Cortex of kidney (tissue), 1 donor: ENCODE measurements at places on chromosomes 3 and 15.

DNA sequence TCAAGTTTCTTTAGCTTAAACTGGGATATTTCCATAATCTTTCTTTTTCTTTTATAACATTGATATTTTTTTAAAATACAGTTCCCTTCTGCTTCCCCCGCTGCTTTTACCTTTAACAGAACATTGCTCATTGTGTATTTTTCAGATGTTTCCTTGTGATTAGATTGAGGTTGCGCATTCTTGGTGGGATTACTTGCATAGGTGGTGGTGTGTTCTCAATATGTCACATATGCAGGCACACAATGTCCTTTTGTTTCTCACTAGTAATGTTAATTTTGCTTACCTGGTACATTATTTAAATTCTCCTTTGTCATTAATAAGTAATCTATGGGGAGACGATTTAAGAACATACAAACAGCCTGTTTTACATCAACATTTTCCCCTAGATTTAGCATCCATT is 48.2 kb downstream of the HMG20A start:
- DNase-seq: no peak

DNA sequence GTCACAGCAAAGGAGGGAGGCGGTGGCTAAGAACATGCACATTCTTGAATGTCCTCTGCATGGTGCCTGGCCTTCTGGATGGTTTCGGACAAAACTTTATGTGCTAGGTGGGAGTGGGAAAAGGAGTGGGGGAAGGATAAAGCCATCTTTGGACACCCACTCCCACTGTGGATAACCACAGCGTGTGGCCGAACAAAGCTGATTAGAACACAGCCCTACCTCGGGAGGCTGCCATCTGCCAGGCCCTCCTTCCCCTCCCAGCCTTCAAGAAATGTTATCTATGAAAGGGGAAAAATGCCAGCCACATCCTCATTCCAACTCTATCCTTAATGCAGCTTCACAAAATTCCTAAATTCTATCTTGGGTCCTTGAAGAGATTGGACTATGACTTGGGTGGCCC is 18.8 kb downstream of the AMOTL2 start:
- no peak for DNase-seq

DNA sequence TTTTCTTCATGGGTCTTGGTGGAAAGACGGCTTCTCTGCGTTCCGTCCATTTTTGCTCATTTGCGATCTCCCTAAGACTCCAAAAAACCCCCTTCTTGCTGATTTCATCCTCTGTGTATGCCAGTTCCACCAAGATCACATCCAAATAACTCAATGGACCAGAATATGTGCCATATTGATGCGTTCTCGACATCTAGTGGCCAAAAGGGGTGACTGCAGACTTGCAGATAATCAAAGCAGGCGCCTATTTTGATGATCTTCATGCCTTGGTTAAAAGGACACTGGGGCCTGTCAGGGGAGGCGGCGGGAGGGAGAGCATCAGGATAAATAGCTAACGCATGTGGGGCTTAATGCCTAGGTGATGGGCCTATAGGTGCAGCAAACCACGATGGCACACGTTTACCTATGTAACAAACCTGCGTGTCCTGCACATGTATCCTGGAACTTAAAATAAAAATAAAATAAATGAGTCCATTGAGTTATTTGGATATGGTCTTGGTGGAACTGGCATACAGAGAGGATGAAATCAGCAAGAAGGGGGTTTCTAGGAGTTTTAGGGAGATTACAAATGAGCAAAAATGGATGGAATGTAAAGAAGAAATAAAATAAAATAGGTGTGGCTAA is 104.2 kb upstream of the RAD18 start:
- DNase-seq: no peak

DNA sequence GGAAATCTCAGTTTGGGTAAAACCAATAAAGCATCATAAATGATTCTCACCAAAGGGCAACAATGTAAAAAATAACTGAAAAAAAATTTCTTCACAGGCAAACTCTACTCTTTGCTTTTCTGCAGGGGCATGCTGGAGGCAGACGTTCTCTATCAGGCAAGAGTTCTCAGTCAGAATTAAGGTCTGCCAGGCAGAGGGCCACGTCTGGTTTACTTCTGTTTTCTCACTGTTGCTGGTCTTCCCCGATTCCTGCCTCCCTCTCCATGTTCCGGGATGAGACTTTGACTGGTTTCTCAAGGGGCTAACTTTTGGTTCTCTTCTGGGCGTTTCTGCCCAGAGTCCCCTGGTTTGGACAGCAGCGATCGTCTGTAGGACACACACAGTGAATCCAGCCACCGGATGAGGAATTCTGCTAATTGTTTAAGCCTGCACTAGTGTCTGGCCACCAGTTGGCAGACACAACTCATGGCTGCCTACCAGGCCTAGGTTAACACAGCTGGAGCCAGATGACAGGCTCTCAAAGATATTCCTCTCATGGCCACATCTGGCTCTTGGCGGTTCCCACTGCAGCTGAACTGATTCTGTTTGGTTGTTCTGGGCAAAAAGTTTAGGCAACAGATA is 273.1 kb downstream of the FOXP1 start:
- no peak for DNase-seq

GRCh38 chr15:32933236-32933635 is 215.4 kb downstream of the GREM1 start:
- no peak for DNase-seq

DNA sequence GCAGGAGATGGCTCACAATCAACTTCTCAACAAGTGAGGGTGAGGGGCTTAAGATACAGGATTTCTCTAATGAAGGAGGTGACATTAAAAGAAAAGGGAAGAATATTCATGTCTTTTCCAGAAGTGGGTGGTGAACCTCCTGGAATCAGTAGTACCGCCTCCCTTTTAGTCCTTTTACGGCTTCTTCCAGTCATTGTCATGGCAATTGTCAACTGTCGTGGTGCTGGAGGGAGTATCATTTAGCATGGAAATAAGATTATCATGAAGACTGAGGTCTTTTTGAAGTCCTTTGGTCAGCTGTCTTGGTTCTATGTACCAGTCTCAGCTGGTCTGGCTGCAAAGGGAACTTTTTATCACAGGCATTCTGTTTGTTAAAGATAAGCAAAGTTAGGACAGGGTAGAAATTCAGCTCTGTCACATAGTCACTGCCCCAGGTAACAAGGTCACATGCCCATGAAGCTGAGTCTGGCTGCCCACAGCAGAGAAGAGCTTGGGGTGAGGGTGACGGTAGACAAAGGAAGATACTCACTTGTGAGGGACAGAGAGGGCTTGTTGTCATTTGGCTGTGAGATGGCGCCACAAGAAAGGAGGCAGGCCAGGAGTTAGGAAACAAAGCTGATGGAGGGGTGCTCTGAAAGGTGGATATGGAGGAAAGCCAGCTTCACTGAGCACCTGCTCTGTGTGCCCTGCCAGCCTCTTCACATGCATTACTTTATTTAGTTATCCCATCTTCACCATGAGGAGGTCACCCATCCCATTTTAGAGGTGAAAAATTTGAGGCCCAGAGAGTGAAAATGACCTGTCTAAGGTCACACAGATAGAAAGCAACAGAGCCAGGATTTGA is 228.2 kb upstream of the TRIM42 start:
- DNase-seq: no peak

DNA sequence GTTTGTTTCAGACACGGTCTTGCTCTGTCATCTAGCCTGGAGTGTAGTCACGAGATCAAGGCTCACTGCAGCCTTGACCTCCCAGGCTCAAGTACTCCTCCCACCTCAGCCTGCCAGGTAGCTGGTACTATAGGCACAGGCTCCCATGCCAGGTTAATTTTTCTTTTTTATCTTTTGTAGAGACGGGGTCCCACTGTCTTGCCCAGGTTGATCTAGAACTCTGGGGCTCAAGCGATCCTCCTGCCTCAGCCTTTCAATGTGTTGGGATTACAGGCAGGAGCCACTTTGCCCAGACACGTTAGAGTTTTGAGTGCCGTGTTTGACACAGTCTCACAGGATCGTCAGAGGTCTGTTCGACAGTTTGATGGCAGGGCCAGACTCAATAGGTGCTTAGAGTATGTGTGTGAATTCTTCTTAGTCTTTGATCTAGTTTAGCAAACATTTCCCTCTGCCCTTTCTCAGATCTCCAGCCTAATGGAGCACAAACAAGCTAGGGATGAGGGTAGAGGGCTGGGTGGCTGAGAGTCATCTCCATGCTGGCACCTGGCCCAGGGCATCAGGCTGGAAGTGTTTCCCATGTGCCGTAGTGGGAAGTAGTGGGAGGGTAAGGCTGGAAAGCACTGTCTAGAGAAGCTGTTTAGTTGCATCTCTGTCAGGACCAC is 66.1 kb upstream of the DLG1 start:
- DNase-seq: no peak

DNA sequence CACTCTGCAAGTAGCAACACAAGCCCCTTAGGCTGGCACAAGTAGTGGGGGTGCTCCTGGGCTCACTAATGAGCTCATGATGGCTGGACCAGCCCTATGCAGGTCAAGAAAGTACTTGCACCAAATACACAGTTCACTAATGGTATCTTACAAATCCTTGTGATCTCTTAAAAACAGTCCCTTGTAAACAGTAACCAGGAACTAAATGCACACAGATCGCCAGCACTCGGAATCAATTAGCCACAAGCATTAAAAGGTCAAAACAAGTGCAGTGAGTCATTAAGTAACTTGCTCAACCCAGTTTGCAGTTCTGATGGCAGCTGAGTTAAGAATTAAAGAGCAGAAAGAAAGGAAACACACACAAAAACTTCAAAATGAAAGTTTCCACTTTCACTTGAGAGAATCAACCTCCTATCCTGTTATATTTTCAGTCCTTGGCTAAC is 43.2 kb downstream of the ARHGEF3 start:
- DNase-seq: no peak

- no peak for DNase-seq
Observed at GRCh38 chr3:125054062-125054448, 1.7 kb downstream of the HEG1 start.

DNA sequence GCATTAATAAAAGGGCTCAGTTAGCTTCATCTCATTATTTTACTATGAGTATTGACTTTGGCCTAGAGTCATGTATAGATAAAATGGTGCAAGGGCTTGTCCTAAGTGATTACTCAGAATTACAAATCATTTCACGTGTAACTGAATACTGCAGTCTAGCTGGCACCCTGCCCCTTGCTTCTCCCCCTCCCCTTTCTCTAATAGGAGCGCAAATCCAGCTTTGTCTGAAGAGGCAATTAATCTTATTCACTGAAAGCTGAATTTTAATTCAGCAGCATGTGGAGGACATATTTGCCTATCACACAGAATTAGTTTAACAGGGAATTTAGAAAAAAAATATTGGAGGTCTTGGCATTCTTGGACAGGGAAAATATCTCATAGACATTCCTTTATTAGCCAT is 412.1 kb upstream of the DPH6 start:
- no peak for DNase-seq

DNA sequence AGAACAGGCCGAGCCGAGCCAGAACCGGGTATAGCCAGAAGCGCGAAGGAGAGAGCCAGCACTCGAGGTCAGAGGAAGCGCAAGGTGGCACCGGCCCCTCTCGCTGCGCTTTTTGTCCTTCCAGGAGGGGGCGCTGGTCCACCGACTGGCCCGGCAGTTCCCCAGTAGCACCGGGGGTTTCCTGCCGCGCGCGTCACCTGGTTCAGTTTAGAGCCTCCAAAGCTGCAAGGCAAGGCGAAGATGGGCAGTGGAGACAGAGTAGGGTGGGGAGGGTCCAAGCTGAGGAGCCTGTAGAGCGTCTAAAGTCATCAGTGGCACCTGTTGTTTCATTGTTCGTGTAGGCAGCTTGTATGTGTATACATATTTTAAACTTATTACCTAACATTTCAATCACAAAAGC is 7.6 kb upstream of the NR2E3 start:
- no peak for DNase-seq

GRCh38 chr3:131431754-131432153 is 50.2 kb downstream of the NUDT16 start:
- no peak for DNase-seq

GRCh38 chr3:22779737-22780136 is 423.4 kb upstream of the UBE2E2 start:
- no peak for DNase-seq

GRCh38 chr3:4943549-4943948 is 35.7 kb upstream of the BHLHE40 start:
- no peak for DNase-seq

- DNase-seq: no peak
Observed at GRCh38 chr3:188775412-188775811, 396.4 kb upstream of the TPRG1 start.

- DNase-seq: no peak
Observed at GRCh38 chr3:119382134-119382533, 81.3 kb downstream of the TMEM39A start.
